ENCODE measurements at places on chromosomes 3 and 15.

GRCh38 chr3:98565843-98566242, 27.6 kb downstream of the CPOX start:
- no peak for DNase-seq

- no peak for DNase-seq
Measured at GRCh38 chr3:71395470-71395869, 188.1 kb downstream of the FOXP1 start.

DNA sequence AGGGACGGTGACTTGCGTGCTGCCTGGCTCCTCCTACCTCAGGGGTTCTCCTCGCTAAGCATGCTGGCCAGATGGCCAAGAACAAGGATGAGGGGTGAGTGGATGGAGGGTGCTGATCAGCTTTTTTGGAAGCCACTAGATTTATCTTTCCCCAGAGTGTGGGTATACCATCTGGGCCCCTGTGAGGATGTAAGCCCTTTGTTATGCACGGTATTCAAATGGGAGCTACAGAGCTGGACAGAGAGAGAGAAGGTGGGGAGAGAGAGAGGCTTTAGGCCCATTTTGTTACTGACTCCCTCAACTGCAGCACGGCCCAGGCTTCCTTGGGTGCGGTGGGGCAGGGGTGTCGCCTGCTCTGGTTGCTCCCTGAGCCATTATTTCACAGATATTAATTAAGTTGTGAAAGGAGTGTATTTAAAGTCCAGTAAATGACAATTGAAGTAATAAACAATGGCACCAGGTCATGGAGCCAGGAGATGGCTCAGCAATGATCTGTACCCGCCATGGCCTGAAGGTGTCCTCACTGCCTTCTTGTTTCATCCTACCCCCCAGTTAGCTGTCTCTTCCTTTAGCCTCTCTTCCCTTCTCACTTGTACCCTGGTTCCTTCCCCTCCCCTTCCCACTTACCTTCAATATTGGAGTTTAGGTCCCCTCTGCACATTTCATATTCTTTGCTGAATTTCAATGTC, 158.0 kb downstream of the CLSTN2 start:
- DNase-seq, result no peak

- peak; percentile 14 for DNase-seq
Measured at GRCh38 chr3:154060238-154061000, 60.8 kb upstream of the ARHGEF26 start.

- DNase-seq, result peak; percentile 87
Measured at GRCh38 chr3:50050361-50050760, 38.4 kb upstream of the RBM5 start.

DNA sequence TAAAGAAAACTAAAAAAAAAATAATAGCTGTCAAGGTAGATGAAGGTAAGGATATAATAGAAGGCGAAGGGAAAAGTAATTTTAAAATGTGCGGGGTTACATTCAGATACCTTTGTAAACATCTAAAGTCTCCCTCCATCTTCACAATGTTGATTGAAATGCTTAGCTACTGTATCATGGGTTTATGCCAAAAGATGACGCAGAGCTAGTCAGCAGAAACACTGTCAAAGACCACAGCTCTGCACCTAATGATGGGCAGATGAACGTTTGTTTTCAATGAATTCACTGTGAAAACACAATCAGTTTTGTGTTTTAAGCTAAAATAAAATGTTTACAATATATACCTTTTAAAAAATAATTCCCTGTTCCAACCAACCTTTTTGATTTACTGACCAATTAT, 61.2 kb downstream of the RFTN1 start:
- peak; percentile 85 for DNase-seq

DNA sequence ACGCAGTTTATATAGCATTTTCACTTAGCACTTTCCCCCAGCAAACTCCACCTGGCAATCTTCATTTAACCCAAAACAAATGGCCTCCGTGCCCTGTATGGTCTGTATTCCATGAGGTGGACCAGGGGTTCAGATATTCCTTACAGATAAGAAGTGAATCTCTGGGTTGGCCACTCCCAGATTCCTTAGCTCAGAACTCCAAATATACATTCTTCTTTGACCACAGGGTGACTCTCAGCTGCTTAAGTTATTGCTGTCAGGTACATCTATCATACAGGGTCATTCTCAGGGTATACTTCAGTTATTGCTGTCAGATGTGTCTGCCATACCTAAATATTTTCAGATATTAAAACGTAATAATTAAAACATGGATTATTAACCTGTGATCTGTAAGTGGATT, 229.8 kb downstream of the TBL1XR1 start:
- peak; percentile 8 for DNase-seq

GRCh38 chr3:62777130-62777529, 98.1 kb downstream of the CADPS start:
- no peak for DNase-seq

- DNase-seq, result no peak
Measured at GRCh38 chr15:88023914-88024313, 232.6 kb downstream of the NTRK3 start.

GRCh38 chr3:142445816-142446254, 2.0 kb downstream of the XRN1 start:
- peak; percentile 62 for DNase-seq

- DNase-seq, result no peak
Measured at GRCh38 chr3:71047616-71048531, 535.7 kb downstream of the FOXP1 start.

DNA sequence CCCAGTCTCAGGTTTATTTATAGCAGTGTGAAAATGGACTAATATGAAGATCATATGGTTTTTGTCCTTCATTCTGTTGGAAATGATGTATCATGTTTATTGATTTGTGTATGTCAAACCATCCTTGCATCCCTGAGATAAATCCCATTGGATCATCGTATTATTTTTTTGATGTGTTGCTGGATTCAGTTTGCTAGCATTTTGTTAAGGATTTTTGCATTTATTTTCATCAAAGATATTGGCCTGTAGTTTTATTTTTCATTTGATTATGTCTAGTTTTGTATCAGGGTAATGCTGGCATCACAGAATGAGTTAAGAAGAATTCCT, 34.3 kb downstream of the FAIM start:
- DNase-seq, result no peak

DNA sequence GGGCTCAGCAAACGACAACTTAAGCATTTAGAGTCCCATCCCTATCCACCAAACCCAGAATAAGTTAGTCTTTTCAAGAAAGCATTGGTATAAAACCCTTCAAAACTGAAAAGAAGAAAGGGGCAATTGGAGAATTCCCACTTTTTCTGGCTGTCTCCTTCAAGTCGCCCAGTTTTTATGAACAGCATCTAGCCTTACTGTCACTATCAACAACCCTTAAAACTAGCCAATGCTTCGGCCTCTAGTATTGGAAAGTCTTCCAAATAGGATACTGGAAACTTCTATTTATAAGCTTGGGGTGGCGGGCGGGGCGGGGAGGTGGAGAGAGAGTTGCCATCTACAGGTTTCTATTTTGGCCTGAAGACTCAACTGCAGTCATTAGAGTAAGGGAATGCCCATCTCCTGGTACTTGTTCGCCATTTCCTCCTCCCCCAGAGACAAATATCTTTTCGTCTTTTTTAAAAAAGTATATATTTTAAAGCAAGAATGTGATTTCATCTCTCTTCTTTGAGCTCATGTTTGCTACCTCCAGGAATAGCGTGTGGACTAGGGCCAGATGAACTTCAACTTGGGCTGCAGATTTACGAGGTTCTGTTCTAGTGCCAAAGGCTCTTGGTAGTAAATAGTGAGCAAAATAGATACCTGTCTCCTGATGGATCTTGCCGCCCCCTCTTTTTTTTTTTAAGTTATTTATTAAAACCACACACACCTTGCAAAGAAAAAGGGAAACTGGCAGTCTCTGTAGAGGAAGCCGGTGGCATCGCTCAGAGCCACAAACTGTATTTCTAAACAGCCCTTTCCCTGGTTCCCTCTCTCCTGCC, 2.7 kb downstream of the BCL6 start:
- DNase-seq, result no peak

- no peak for DNase-seq
Measured at GRCh38 chr3:14725013-14725412, 50.1 kb downstream of the C3orf20 start.

- no peak for DNase-seq
Measured at GRCh38 chr3:53524566-53524965, 30.2 kb downstream of the CACNA1D start.

- no peak for DNase-seq
Measured at GRCh38 chr3:100263583-100263982, 2.8 kb downstream of the TBC1D23 start.

DNA sequence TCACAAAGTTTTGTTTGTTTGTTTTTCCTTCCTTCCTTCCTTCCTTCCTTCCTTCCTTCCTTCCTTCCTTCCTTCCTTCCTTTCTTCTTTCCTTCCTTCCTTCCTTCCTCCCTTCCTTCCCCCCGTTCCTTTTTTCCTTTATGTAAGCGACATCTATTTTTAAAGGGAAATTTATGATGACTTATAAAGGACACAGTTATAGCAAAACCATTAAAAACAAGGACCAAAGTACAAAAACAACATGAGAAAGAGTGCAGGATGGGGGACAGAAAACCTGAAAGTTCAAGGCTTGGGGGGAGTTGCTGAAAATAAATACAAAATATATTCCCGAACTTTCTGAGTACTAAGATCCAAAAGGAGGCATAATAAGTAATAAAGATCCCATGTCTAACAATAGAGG, 1.8 kb downstream of the ADGRG7 start:
- no peak for DNase-seq

GRCh38 chr15:35533130-35534110, 12.5 kb downstream of the DPH6 start:
- peak; percentile 79 for DNase-seq

DNA sequence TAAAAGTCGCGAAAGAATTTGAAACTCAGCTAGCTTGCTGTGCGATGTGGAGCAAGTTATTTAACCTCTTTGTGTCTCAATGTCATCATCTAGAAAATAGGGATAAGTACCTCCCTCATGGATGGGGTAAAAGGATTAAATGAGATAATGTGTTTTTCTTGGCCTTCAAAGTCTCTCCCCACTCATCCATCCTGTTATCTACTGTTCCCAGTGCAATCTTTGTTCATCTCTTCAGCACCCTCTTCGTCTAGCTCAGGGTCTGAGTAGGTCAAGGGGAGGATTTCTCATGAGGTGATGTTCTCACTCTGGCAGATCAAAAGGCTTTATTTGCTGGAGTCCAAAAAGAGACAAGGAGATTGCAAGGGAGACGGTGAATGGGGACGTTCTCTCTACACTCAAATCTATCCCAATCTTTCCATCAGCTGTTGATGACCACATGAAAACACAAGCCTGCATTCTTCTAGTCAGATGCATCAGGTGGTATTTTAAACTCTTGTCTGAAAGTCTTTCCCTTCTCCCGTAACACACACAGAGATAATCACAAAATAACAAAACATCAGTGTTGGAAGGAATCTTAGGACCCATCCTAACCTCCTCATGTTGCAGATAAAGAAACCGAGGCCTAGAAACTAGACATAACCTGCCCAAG, 1.3 kb downstream of the MESD start:
- no peak for DNase-seq

DNA sequence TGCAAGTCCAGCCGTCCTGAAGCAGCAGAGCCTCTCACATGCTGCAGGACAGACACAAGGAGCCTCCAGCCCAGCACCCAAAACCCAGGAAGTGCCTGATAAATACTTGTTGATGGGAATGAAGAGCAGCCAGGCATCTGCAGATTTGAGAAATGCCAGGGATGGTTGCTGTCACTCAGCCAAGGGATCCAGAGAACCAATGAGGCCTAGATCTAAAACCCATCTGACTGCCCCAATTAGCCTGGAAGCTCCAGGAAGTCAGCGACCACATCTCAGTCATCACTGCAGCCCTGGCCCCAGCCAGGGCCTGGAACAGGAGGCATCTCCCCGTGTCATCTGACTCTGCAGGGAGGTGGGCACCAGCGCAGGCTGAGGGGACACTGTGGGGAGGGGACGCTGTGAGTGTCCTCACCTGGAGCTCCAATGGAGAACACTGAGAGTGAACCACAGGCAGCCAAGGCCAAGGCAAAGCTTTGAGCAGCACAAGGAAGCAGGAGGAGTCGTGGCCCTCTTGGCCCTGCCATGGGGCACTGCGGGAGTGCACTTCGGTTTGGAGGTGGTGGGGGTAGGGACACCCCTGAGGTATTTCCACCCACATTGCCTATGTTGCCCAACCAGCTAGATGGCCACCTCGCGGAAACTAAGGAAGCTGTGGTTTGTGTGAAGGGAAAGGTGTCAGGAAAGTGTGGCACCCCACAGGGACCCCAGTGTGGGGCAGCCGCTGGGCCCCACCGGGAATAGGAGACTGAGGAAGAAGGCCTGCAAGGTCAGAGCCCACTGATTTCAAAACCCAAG, 229.5 kb downstream of the VPS13C start:
- DNase-seq, result no peak

DNA sequence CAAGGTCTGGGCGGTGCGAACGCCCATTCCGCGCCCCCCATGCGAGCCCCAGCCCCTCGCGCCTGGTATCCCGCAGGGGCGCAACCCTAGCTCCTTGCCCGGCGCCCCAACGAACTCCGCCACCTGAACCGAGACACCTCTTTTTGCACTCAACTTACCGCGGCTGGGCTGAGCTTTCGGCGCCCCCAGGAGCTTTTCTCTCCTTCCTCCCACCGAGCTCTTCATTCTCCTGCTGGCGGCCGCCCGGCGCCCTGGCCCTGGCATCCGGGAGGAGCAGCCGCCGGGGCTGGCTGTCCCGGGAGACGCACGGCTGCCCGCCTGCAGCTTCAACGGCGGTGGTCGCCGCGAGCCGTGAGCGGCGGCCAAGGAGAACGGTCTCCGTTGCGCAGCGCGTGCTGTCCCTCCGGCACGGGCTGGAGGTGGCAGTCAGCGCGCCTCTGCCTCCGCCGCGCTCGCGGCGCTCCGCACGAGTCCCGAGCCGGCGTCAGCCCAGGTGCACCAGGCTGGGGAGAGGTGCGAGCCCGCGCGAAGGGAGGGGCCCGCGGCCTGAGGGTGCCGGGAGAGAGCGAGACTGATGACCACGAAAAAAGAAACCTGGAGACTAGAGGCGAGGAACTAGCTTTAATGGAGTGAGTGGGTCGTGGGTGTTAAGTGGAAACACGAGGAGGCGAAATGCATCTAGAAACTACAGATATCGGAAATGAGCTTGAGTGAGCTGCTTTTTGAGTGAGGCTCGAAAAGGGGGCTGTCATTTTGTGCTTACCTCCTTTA, 621.5 kb upstream of the ZNF385D start:
- DNase-seq, result no peak

Measured in RPMI7951 (cell line).